ENCODE measurements at places on chromosomes 5 and 9.
A peak's percentile ranks its signal among the peaks of the same experiment; 100 is the strongest.

DNA sequence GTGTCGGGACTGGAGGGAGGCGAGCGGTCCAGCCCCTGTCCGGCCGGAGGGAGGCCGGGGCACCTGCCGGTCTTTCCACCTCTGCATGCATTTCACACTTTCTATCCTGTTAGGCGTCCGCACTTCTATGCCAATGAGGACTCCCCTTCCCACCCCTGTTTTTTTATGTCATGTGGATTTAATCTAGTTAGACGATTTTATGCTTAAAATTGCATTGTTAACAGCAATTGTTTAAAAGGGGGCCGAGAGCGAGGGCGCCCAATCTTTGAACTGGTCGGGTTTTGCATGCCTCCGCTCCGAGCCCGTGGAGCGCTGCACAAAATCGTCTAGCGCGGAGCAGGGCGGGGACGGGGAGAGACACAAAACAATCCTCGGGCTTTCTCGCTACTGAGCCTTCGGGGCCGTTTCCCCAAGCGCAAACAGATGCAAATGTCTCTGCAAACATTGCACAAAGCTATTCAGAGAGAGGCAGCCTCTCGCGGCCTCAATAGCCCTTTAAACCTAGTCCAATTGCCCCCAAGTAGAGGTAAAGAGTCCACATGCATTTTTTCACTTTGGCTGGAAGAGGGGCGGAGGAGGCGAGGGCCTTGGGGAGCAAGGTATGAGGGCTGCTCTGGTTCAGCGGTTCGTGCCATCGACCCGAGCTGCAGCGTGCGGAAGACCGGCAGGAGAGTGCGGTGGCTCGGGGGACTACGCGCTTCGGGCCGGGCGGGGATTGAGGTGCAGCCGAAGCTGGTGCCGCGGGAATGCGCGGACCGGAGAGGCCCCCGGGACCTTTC is 37.5 kb upstream of the TIFAB start:
- DNase-seq = no peak

- no peak for DNase-seq
Measured at GRCh38 chr9:112858625-112859147, 32.0 kb downstream of the SLC46A2 start.

DNA sequence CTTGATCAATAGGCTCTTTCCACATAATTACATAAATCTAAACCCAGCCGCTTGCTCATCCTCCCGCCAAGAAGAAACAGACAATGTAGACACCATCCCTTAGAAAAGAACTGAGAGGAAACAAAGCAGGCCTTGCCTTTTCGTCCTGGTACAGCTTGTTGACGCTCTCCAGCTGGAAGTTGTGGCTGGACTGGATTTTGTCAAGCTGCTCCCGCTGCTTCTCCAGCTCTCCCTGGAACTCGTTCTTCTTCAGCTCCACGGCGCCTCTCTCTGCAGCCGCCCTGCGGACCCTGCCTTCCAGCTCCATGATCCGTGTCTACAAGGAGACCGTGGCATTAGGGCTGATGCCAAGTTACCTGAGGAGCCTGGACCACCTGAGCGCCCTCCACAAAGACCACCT is 22.1 kb downstream of the GOLM1 start:
- no peak for DNase-seq

- DNase-seq = no peak
Measured at GRCh38 chr9:93642961-93643360, 66.6 kb downstream of the PHF2 start.

DNA sequence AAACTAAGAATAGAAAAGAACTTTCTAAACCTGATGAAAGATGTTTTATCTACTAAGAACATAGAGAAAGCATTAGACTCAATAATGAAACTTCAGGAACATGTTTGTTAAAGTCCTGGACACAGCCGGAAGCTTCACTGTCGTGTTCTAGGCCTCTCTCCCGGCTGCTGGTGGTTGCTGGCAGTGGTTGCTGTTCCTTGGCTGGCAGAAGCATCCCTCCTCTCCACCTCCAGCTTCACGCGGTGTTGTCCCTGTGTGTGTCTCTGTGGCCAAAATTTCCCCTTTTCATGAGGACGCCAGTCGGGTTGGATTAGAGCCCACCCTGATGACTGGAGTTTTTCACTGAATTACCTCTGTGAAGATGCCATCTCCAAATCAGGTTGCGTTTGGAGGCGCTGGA is 6.5 kb upstream of the MED10 start:
- no peak for DNase-seq

GRCh38 chr9:112764837-112765236 is 14.3 kb downstream of the SNX30 start:
- DNase-seq = no peak

DNA sequence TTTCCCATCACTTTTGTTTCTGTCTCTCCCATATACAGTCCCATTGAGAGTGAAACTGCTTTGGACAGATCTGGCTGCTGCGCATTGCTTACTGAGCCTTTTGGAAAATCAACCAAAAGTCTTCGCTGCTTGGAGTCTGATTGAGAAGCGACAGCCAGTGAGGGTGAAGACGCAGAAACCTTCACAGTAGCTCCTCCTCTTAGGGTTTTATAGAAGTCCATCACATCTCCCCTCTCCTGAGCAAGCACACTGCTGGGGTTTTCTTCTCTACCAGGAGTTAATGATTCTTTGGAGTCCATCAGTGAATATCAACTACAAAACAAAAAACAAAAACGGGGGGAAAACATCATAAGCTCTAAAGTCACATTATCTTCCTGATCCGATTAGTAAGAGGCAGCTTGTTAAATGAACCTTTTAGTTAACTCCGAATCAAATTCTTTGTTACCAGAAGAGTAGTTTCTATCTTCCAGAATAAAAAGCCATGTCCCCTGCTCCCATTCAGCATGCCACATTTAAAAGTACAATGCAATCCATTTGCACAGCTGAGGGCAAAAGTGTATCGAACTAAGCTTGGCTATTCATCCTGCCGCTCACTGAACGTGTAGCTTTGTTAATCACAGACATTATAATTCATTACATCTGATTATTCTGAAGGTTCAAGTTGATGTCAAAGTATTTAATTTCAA is 2.8 kb downstream of the NR3C1 start:
- DNase-seq = no peak

DNA sequence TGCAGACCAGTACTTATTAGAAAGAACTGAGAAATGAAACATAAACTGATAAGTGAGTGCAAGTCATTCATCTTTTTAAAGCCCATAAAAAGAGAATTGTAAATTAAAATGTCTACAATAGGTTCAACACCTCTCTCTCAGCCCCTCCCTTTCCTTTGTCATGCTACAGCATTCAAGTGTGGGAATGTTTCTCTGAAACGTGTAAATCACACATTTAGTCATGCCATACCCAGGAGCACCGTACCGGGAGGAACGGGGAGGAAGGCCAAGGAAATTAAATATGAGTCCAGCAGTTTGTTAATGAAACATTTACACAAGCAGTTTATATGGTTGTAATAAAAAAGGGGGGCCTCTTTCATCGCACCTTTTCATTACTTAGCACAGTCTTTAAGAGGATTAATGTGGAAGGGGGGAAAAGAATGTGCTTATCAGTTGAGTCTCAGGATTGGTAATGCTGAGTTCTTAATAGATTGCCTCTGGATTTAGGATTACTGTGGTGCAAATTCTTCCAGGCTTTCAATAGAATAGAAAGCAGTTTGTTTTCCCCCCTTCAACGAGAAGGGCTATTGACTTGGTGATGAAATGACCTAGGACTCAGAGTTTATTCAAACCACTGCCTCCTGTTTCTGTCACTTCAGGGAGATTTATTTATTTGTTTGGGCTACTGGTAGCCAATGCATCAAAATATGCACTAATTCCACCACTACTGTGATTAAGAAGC is 176.0 kb upstream of the ZNF608 start:
- no peak for DNase-seq

DNA sequence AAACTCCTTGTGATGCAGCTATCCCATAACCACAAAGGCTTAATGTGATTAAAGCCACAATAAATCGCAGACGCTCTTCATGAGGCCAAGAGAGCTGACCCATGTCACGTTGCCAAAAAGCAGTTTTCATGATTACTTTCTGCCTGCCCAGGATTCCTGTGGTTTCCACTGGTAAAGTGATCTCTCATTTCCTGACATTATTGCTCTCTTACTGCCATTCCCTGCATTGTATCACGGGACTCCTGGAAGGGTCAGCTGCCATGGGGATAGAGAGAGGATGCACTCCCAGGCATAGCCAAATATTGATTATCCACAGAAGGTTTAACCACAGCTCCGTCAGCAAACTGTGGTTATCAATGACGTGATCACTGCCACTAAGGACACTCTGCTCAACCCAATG is 103.8 kb upstream of the SLC1A3 start:
- DNase-seq = peak; percentile 49

DNA sequence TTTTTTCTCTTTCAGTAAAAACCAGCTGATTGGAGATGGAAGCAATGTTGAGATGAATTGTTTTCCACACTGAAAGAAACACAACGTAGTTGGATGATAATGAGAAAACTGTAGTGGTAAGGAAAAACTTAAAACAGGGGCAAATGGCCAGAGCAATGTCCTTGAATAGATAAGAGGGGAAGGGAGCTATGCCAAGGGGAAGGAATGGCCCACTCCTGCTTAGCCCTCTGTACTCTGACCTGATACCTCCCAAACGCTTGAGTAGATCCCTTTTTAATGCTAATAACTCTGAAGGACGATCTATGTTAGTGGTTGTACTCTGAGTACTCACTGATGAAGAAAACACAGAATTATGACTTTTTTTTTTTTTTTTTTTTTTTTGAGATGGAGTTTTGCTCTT is 114.7 kb upstream of the DAB2 start:
- no peak for DNase-seq

DNA sequence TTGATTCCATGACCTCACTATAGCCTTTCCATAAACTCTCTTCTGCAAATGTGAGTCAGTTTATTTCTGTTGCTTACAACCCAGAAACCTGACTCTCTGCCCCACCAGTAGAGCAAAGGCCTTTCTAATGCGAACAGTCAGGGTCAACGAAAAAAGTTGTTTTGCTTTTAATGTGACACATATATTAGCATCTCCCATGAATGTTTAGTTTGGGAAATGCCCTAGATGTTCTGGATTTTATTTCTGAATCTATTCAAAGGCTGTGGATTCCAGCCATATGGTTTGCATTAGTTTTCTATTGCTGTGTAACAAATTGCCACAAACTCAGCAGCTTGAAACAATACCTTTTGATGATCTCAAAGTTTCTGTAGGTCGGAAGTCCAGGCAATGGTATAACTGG is 193.5 kb downstream of the GNA14 start:
- DNase-seq = no peak

DNA sequence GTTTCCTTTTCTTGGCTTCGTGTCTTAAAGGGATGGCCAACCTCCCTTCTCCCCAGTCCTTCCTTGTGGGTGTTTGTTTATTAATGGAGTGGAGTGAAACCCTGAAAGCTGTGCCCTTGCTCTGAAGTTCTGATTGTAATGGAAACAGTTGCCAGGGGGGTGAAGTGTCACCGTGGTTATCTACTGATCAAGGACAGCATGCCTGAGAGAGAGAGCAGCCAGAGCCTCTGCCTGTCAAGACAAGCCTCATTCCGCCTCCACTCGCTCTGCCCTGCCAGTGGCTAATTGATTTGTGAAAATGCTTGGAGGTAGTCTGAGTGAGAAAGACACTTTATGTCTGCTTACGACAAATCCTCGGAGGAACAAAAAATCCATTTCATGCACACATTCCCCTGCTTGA is 143.7 kb upstream of the SLC30A5 start:
- no peak for DNase-seq
